ENCODE measurements at places on chromosomes 2 and 18.

DNA sequence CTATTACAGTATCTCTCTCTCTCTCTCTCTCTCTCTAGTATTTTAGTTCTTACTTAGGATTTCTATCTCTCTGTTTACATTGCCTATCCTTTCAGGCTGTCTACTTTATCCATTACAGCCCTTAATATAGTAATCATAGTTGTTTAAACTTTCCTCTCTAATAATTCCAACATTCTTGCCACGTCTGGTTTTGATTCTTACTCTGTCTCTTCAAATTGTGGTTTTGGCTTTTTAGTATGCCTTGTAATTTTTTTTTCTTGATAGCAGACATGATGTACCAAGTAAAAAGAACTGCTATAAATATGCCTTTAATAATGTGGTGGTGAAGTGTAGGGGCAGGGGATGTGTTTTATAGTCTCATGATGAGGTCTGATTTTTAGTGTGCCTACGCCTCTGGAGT, 1809.5 kb upstream of the CELF4 start:
- DNase-seq, result no peak

- DNase-seq, result no peak
Observed at GRCh38 chr2:233375490-233376314, 21.4 kb downstream of the DGKD start.

GRCh38 chr2:59851836-59852475, 701.5 kb downstream of the BCL11A start:
- DNase-seq, result no peak

- DNase-seq, result no peak
Observed at GRCh38 chr2:197107291-197108269, 181.1 kb upstream of the PGAP1 start.

DNA sequence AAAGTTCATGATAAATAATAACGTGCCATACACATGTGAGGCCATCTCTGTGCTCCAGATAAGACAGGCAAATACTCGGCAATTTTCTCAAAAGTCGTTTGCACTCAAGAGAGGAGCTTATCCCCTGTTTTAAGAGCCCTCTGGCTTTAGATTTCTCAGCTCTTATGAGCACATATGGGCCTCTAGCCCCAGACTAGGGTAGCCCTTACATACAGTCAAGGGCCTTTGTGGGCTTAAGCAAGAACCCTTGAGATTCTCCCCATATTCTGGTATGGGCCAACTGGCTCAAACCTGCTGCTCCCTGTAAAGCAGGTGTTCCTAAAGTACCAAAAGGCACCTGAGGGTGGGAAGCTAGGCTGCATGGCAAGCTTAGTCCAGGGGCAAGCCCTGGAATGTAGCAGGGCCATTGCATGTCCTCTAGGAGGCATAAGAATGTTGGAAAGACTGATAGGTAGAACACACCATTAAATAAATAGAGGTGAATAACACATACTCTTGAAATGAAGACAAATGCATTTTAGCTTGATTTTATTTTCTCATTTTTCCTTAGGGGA, 66.1 kb downstream of the FASTKD2 start:
- no peak for DNase-seq

DNA sequence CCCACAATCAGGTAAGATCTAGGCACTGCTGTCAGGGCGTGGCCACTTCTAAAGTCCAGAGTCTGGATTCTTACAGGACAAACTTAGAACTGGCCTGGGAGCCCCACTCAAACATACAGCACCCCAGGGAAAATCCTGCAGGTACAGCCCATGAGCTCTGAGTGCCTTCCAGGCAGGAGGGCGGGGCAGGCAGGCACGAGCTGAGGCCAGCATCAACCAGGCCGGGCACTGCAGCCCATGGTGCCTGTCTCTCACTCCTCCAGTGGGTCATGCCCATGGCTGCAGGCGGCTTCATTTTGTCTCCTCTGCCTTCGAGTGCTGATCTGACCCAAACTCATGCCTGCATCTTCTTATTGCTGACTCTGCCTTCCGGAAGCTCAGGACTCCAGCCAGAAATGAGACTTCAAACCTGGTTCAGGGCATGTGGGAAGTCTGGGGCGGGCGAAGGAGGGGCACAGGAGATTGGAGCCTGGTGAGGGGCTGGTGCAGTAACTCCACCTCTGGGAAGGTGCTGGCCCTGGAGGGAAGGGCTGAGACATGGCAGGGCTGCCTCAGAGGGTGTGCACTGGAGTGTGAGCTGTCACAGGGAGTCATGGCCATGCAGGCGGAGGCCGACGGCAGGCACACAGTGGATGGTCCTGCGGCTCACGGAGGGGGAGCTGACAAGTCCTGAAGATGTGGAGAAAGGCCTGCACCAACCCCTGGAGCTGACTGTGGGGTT, 40.5 kb downstream of the HS6ST1 start:
- DNase-seq, result no peak

DNA sequence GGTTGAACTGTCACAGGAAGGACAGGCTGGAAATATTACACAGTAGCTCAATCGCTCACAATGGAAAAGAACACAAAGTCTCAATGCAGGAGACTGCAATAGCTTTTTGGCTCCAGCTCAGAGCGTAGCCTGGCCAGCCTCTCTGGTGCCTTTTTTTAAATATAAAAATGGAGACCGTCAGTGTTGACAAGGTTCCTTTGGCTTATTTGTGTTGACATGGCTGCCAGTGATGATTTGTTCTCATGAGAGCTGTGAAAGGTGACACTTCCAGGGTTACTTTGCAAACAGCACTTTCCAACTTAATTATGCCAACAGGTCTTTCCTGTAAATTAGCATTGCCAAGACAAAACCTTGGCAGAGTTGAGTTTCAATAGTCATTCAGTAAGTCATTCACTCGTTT, 70.8 kb downstream of the KCNE4 start:
- DNase-seq, result no peak

- no peak for DNase-seq
Observed at GRCh38 chr2:73993376-73993775, 8.7 kb downstream of the TET3 start.

DNA sequence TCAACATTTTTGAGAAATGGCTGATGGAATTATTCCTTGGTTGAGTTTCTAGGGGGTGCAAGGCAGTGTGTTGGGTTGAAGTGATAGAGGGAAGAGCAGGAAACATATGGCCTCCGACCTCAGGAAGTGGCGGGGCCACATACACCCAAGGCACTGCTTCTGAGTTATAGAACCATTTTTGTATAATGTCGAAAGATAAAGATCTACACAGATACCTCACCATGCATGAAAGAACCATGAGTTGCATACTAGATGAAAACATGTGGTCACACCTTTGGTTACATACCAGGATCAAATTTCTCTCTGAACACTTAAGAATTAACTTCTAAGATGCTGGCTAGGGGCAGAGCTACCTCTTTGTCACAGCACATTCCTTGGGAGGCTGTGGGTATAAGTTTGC, 23.2 kb downstream of the LAMA3 start:
- DNase-seq, result no peak

DNA sequence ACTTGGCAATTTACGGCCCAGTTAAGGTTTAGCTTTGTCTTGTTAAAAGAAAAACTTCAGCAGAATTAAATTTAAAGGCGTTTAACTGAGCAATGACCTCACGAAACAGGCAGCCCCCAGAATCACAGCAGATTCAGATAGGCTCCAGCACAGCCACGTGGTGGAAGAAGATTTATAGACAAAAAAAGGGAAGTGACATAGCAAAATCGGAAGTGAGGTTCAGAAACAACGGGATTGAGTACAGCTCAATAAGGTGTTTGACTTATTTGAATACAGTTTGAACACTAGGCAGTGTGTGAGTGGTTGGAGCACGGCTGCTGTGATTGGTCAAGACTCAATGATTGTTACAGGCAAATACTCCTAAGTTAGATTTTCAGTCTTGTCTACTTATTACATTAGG, 79.8 kb downstream of the MOGAT1 start:
- DNase-seq, result no peak
